Skeletal muscle cell (primary cell): ENCODE measurements at places on chromosomes 4 and X.

GRCh38 chr4:144969821-144970220, 128.2 kb downstream of the ANAPC10 start:
- no peak for DNase-seq

DNA sequence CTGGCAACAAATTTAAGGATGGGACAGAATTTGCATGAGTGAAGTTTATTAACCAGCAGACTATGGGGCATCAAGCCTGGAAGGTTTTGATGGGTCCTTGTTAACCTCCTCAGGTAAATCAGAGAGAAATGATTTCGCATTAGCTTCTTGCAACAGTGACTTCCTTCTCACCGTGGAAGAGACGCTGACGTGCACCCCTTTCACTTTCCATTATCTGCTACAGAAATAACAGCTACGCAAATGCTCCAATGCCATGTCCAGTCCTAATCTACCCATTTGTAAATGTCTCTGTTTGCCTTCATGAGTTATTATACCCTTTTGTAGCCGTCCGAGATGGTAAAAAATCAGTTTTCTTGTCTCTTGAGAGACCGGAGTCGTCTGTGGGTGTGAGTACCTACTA, 100.3 kb downstream of the SLC34A2 start:
- DNase-seq: no peak

DNA sequence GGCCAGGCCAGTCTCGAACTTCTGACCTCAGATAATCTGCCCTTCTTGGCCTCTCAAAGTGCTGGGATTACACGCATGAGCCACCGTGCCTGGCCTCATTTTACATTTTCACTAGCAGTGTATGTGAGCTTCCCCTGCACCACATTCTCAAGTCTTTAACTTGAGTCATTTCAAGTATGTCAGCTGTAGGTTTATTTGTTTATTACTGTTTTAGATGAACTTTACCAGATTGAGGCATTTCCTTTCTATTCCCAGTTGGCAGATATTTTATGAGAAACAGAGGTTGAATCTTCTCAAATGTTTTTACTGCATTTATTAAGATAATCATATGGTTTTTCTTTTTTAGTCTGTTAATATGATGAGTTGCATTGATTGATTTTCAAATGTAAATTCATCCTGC, 114.6 kb upstream of the SH3RF1 start:
- DNase-seq: peak; percentile 49

DNA sequence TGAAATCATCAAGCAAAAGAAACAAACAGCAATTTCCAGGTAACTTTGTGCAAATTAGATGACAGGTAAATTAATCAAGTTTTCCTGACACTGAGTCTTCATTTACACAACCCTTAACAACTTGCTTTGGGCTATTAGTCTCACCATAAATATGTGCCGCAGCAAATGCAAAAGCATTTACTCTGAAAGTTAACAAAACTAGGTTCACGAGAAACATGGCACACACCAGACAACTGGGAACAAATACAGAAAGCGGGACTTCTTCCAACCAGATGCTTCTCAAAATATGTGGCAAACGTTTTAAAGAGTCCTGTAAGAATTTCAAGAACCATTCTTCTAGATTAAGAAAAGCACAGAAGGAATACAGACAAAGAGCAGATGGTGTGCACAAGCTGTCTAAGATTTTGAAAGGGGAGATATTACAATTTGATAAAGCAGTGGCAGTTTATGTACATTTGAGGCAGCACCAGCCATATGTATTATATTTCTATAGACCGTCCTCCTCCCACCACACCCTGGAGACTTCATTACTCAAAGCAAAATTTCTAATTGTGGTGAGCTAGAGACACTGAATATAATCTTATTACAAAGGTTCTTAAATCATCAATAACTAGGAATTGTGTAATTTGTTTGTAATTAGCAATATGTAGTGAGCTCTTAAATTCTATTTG, 192.5 kb upstream of the ADAMTS3 start:
- no peak for DNase-seq

GRCh38 chr4:23355258-23355657, 534.6 kb downstream of the PPARGC1A start:
- no peak for DNase-seq
